ENCODE measurements at places on chromosomes 2 and 18.
A peak's percentile ranks its signal among the peaks of the same experiment; 100 is the strongest.

- peak; percentile 20 for DNase-seq
Measured at GRCh38 chr2:102436323-102436722, 13.4 kb downstream of the IL18RAP start.

GRCh38 chr2:33209976-33210375 lies 263.2 kb downstream of the LTBP1 start:
- DNase-seq: no peak

- no peak for DNase-seq
Measured at GRCh38 chr2:12168791-12169388, 422.5 kb downstream of the LPIN1 start.

DNA sequence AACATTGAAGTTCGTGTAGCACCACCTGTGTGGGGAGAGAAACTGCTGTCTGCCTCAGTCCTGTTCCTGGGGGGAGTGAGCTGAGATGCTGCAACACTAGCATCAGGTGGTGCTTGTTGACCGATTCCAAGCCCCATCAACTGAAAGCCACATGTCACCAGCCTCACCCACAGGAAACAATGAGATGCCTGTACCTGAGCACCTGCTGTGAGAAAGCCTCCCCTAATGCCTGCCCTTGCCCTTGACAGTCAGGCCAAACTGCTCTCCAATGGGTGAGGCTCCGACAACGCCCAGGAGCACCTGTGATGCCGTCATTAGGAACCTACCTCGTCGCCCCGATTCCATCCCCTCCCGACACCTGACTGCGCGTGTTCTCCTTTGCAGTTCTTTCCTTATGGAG lies 104.6 kb downstream of the SMC6 start:
- DNase-seq: no peak

- DNase-seq: no peak
Measured at GRCh38 chr18:32930695-32931301, 158.0 kb upstream of the KLHL14 start.

- DNase-seq: no peak
Measured at GRCh38 chr18:58097121-58097906, 53.3 kb downstream of the NEDD4L start.

DNA sequence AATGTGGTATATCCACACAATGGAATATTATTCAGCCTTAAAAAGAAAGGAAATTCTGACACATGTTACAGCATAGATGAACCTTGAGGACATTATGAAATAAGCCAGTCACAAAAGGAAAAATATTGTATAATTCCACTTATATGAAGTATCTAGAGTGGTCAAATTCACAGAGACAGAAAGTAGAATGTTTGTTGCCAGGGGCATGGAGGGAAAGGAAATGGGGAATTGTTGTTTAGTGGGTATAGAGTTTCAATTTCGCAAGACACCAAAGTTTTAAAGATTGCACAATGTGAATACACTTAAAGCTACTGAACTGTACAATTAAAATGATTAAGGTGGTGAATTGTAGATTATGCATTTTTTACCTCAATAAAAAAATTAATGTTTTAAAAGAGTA lies 92.9 kb downstream of the TXNL1 start:
- DNase-seq: no peak

DNA sequence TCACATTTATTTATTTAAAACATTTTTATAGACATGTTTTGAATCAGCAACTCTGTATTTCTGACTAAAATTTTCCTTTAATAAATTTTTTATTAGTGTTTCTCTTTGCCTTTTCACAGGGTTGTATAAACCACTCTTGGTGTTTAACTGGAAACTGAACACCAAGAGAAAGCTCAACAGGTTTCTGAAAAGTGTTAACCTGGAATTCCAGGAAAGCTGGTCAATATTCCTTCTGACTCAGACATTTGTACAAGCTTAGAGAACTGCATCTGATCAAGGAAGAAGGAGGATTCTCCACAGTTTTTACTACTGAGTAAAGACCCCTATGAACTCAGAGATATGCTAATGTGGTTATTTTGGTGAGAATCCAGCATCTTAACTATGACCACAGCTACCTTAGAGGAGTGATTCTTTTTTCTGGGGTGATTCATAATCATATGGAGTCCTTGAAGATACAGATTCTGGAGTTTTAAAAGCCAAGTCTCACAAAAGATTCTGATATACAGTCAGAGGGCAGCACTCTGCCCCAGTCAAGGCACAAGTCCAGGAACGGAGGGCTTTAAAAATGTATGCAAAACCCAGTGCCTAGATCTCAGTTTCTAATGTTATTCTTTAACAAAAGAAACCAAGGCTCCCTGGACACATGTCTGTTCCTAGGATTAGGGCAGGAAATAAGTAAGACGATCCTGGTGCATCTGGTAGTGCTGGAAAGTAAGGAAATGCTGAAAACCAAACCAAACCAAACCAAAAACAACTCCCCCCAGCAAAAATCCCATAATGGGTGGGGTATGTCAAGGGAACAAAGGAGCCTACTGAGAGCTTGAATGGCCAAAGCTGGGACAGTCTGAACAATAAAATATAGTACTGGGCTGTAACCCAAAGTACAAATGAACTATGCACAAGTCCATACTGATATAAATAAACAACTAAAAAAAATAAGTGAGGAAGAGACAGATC lies 85.1 kb upstream of the FZD5 start:
- DNase-seq: no peak

- DNase-seq: no peak
Measured at GRCh38 chr2:177359836-177360595, 32.6 kb upstream of the AGPS start.

- DNase-seq: no peak
Measured at GRCh38 chr2:125280265-125280664, 1255.2 kb downstream of the CNTNAP5 start.

- DNase-seq: no peak
Measured at GRCh38 chr2:159064446-159065301, 96.2 kb downstream of the TANC1 start.

GRCh38 chr2:128781585-128782385 lies 463.1 kb upstream of the HS6ST1 start:
- DNase-seq: no peak

GRCh38 chr18:59988098-59988706 lies 88.4 kb downstream of the PMAIP1 start:
- DNase-seq: peak; percentile 46

- DNase-seq: no peak
Measured at GRCh38 chr2:214051585-214051984, 359.3 kb upstream of the VWC2L start.

GRCh38 chr2:73896362-73897239 lies 3.8 kb downstream of the ACTG2 start:
- peak; percentile 59 for DNase-seq

- no peak for DNase-seq
Measured at GRCh38 chr2:86143307-86143706, 37.3 kb downstream of the PTCD3 start.

- peak; percentile 2 for DNase-seq
Measured at GRCh38 chr2:176002688-176003210, 682 bp upstream of the LNPK start.

- DNase-seq: no peak
Measured at GRCh38 chr2:42900289-42900891, 108.0 kb upstream of the HAAO start.

GRCh38 chr2:170425281-170425751 lies 247.4 kb downstream of the MYO3B start:
- DNase-seq: no peak

GRCh38 chr18:61829108-61829507 lies 63.7 kb downstream of the RNF152 start:
- no peak for DNase-seq

- DNase-seq: no peak
Measured at GRCh38 chr2:144426981-144427479, 92.9 kb downstream of the ZEB2 start.

- no peak for DNase-seq
Measured at GRCh38 chr2:215729985-215730620, 283.2 kb downstream of the MREG start.

DNA sequence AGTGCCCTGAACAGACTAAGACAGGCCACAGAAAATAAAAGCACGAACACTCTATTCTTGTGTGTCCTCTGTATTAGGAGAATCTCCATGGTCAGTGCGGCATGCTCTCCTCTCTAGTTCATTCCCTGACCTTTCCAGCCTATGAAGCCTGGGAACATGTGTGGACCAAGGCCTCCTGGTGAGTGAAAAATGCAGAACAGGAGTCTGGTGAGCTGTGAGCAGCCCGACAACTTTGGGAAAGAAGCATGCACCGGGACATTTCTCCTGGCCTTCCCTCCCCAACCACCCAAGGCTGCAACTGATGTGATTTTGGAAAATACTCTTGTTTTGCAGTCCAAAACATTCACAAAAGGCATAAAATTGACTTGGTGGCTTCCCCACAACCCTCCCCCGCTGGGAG lies 878.3 kb upstream of the ID2 start:
- DNase-seq: no peak

GRCh38 chr2:122795763-122796162 lies 1040.3 kb downstream of the TSN start:
- DNase-seq: no peak

DNA sequence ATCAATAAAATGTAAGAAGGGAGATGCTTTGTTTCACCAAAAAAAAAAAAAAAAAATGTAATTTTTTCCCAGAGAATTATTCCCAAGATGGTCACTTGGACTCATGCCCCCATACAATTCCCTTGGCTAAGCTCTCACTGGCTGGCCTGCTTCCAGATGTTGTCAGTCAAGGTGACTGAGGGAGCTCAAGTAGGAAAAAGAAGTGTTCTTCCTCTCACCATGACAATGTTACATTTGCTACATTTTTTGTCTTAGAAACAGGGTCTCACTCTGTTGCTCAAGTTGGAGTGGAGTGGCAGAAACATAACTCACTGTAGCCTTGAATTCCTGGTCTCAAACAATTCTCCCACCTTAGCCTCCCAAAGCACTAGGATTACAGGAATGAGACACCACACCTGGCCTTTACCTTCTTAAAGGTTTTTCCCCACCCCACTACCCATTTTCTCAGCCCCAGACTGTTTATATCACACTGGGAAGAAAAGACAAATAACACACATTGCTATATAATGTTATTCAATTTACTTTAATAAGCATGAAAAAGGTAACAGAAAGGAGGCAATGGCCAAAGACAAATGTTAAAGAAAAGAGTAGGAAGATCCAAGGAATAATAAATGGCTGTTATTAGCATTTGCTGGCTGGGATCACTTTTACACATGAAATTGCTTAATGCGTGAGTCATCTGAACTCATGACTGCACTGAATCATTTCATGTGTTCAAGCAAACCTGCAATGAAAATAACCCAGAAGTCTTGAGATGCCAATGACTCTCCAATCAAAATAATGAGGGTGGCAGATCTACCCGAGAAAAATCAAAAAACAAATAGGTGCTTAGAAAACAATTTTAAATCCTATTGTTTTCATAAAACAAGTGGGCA lies 45.2 kb downstream of the ACVR1 start:
- DNase-seq: no peak

GRCh38 chr2:101962309-101962708 lies 29.5 kb upstream of the IL1R2 start:
- DNase-seq: no peak

DNA sequence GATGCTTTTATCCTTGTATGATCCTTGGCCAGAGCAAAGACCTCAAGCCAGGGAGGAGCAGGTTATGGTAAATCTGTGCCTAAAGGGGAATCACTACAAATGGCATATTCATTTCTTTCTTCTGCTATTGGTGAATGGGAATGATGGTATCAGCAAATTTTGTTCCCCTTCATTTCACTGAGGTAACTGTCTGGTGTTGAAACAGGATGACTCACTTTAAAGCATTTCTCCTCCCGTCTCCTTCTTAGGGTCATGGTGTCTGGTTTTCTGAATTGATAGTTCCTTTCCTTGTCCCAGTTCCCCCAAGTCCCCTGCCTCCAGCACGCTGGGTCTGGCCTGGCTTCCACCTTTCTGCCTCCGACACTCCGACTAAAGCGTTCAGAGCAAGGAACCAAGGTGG lies 109.2 kb downstream of the MREG start:
- DNase-seq: no peak

GRCh38 chr2:54845514-54845913 lies 122.1 kb downstream of the EML6 start:
- DNase-seq: no peak

DNA sequence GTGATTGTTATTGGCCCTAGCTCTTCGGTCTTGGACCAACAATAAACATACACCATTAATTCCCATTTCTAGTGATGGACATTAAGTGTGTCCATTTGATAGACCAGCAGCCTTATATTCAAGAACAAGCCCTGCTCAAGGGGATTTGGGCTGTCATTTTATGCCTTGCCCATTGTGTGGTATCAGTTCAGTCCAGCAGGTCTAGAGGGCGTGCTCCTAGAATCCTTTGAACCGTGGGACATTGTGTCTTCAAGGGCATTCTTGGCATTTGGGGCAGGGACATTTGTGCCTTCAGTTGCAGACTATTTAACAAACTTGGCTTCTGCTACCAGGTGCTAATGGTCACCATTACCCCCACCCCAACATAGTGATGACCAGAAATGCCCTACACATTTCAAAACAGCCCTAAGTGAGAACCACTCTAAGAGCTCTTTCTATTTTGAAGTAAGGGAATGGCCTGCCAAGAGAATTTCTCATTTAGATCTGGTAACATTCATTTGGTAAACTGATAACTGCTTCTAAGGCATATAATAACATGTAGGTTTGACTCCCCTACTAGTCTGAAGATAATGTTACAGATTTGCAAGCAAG lies 284.7 kb downstream of the ALPK2 start:
- no peak for DNase-seq

DNA sequence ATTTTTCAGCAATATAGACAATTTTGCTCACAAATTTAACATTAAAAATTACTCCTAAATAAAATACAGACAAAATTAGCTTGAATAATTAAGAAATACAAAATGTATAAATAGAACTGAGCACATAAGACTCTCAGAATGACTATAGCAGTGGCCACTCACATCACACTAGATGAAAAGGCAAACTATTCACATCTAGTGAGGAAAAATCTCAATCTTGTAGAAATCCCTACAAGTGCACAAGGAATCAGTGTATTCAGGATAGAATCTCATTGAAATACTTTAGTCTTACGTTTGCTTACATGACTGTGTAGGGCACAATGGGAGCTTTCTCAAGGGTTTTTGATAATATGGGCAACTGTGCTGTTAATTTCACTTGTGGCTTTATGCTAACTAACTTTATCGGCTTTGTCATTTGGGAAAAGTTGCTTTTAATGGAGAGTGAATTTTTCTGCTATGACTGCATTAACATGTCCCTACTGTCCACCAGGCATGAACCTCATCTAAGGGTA lies 678.9 kb upstream of the LRRTM4 start:
- DNase-seq: no peak
